ENCODE measurements at places on chromosomes 7 and 10.

DNA sequence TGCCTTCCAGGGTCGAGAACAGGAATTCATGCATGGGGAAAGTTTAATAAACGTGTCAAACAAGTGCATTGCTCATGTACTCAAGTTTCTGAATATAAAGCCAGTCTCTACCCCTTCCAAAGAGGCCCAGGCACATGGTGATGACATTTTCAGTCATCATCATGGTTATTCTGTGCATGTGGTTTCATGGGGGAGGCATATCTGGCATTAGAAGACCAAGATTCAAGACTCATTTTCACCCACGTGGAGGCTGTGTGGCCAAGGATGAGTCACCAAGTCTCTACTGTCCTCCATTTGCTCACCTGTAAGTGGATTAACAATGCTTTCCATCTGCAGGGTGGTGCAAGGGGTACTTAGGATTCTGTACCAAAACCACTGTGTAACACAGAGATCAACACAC, 34.0 kb upstream of the CNPY1 start:
- DNase-seq: no peak

DNA sequence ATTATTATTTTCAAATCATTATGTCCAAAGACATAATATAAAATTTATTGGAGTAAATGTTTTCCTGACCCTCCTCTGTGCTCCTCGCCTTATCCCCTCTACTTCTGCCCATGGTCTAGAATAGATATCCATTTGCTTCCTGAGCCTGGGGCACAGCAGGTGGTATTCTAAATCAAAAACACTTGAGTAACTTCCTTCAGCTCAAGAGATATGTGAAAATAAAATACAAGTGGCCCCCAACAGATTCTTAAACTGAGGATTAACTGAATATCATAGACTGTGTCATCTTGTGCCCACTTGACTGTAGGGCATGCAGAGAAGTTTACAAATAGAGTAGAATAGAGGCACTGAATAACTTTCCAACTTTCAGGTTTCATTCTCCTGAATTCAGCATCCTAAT, 59.1 kb downstream of the HGF start:
- DNase-seq: no peak

DNA sequence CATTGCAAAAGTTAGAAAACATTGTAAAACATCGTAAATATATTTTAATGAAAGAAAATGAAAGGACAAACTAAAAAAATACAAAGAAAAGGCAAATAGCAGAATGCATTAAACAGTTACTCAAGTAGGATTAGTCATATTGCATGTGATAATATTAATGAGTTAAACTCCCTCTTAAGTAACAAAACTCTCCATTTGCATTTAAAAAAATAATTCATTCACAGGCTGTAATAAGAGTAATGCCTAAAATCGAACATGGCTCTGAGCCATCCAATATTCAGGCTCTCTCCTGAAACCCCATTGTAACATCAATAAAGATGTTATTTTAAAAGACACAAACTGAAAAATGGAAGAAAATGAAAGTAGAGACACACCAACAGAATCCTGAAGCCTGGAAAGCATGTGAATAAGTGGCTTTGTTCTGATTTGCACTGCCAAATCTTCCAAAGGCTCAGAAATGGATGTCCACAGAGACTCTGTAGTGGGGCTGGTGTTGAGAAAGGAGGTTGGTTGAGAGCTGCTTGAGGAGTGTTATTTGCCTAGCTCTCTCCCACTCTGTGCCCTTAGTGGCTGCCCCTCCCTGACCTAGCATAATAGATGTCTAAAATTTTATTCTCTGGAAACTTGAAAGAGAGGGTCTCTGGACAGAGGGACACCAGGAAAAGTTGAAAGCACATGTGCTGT, 268.3 kb upstream of the MEOX2 start:
- no peak for DNase-seq

DNA sequence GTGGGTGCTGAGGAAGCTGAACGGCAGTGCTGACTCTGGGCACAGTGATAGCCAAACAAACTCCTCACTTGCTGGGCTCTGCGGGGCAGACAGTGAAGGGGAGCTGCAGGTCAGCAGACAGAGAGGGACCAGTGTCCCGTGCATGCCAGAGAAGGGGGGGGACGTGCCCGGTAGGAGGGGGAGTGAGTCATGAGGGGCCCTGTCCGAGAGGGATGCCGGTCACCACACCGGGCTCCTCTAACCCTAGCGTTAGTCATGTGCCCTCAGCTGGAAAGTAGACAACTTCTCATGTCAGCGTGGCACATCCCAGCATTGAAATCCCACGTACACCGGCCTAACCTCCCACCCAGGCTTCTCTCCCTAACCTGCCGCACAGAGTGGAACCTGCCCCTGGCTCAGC, 117.1 kb upstream of the DPP6 start:
- no peak for DNase-seq

- no peak for DNase-seq
These were observed 13.7 kb downstream of the SCART1 start for GRCh38 chr10:133467286-133467911.
